Central memory CD8-positive, alpha-beta T cell (primary cell): ENCODE measurements at places on chromosomes 11 and 22.

DNA sequence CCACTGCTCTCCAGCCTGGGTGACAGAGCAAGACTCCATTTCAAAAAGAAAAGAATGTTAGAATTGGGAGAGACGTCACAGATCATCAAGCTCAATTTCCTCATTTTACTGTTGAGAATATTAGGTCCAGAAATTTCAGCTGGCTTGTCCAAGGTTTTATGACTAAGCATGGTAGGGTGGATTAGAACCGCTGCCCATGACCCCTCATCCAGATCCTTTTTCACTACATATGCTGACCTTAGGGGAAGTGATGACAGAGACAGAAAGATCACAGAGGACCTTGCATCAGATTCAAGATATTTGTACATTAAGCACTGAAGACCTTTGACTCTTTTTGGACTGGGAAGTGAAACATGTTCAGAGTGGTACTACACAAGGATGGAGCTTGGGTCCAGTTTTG is 134.5 kb downstream of the ADAMTS15 start:
- DNase-seq, result no peak

GRCh38 chr22:48199667-48200066 is 1437.2 kb downstream of the TBC1D22A start:
- DNase-seq, result no peak

GRCh38 chr11:78784321-78785061 is 209.8 kb upstream of the NARS2 start:
- DNase-seq, result no peak

DNA sequence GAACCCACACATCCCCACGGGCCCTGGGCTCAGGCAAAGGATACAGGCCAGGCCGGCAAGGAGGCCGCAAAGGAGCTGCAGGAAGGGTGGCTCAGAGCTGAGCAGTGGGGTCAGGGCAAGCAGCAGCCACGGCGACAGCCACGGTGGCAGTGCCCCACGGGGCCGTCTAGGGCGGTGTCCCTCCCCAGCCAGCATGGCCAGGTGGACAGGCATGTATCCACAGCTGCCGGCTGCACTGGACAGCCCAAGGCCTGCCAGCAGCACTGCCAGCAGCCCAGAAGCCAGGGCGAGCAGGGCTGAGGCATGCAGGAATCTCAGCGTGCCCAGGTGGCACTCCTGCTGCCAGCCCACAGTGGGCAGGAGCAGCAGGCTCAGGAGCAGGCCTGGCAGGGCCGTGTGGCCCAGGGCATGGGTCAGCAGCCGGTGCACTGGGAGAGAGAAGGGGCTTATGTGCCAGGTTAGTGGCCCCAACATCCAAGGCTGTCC is 3.9 kb downstream of the RHBDD3 start:
- DNase-seq, result no peak

DNA sequence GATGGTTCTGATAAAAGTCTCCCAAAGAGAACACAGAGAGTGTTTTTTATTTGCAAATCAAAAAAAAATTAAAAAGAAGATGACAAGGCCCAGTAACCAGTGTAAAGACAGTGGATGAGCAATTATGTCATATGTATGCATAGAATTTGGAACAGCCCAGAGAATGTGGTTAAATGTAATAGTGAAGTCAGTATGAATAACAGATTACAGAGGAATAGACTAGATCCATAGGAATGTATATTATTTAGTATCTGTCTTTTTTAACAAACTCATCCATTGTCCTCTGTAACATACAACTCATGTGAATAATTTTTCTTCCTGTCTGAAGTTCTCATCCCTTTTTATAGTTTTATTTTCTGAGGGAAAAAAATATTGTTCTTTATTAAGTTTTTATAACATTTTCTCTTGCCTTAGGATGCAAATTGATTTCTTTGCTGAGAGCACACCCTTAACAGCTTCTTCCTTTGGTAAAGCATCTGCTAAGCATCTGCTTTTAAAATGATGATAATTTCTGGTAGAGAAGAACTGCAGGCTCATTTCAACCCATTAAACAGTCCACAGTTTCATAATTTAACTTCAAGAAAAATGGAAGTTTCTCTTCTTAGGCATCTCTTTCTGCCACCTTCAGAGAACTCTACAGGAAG is 266.5 kb upstream of the MTNR1B start:
- DNase-seq, result no peak

DNA sequence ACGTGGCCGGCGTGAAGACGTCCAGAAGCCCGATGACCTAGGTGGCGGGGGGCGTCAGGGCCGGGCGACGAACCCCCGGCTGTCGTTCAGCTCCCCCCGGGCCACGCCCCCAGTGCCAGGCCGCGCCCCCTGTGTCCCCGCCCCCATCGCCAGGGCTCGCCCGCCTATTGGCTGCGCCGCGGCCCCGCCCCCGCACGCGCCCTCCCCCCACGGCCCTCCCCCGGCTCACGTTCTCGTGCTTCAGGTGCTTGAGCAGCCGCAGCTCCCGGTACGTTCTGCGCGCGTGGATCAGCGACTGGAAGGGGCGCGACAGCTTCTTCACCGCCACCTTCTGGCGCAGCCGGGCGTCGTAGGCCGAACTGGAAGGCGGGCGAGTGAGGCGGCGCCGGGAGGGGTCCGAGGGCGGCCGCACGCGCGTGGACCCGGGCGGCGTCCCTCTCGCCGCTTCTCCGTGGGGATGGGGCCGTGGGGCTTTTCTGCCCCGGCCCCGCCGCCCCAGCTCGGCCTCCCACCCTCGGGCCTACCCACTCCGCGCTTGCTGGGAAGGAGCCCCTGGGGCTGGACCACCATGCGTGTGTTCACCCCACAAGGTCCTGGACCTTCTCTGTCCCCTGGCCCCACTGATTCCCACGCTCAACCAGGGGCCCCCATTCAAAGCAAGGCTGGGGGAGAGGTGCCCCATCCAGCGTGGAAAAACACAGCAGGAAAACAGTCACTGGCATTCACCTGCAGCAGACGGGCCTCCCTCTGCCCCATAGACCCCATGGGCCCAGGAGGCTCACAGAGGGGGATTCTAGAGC is 2.4 kb downstream of the MAPK11 start:
- no peak for DNase-seq

GRCh38 chr11:45859661-45860140 is 12.4 kb downstream of the CRY2 start:
- no peak for DNase-seq

- DNase-seq, result no peak
Observed at GRCh38 chr11:45848654-45849081, 1.4 kb downstream of the CRY2 start.

DNA sequence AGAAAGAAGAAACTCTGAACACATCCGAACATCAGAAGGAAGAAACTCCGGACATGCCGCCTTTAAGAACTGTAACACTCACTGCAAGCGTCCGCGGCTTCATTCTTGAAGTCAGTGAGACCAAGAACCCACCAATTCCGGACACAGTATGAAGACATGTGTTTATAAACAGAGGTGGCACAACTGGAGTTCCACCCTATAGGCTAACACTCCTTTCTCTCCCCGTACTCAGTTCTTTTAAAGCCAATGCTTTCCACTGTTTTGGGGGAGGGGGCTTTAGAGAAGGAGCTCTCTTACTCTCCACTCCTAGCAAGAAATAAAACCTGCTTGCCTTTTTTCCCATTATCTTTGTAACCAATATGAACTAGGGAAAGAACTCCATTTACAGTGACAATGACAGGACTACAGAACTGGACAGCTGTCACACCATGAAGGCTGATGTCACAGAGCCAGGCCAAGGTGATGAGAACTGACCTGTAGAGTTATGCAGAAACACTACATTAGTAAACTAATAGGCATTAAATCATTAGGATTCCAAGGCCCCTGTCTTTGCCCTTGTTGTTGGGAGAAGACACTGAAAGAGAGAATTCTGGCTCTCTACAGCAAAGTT is 733 bp downstream of the TRIM5 start:
- DNase-seq, result no peak

DNA sequence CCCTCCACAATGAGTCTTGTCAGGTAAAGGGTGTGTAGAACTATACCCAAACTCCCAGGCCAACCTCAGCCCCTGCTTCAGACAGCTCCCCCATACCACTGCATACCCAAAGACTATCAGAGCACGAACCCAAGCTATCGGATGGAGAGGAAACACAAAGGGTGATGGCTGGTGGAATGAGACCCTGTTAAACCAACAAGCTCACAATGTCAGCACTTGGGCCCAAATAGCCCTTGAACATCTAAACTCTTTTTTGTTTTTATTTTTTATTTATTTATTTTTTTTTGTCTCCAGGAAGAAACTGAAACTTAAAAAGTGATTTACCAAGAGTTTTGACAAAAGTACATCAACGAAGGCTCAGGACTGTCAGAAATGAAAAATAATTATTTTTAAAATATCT is 10.6 kb downstream of the DGCR2 start:
- DNase-seq, result no peak

- DNase-seq, result no peak
Observed at GRCh38 chr22:22210889-22211833, 33.4 kb upstream of the VPREB1 start.

DNA sequence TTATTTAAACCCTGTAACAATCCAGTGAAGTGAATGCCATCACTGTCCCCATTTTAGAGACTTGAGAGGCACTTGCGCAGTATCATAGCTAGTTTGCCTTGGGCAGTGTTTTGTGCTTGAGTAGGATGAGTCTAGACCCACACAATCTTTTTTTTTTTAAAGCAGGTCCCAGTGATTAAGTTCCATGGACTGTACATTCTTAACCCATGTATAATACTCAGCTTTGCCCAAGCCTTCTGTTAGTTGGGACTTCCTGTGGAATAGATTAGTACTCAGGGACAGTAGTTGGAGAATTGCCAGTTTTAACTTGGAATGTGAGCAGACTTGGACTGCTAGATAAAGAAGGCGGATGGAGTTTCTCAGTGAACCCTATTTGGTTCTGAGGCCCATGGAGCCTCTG is 108.6 kb upstream of the RASSF10 start:
- DNase-seq, result no peak

DNA sequence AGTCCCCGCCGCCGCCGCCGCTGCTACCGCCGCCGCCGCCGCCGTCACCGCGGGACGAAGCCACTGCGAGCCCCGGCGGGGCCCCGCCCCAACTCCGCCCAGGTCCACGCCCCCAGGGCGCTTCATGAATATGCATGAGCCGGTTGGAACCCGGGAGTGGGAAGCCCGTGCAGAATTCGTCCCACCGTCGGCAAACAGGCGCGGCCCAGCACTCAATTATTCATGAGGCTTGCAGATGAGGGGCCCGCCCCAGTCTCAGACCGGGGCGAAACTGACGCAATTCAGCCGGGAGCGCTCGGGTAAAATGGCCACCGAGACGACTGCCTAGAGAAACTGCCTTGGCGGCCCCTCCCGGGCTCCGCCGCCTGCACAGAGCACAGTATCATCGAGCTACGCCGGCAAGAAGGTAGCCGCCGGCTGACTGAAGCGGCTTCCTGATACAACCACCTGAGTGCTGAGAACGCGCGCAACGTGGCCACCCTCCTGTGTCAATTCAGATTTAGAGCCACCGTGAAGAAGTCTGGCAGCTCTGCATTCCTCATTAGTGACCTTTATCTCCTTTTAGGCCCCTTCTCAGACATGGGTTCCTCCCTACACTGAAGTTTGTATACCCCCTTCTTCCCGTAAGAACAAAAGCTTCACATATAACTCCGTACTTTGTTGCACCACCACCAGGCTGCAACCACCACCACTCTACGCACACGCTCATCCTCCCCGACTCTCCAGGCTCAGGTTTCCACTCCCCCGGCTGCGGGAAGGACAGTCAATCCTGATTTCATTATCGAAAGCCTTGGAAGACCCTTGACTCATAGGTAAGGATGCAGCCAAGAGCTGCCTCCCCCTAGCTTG is at the start of gene TNKS1BP1:
TSS of gene TNKS1BP1 (minus strand) at position 67 of the 849 bp plus-strand sequence. CDS start 3,067 bp downstream, outside the sequence.
- DNase-seq, result peak; percentile 76

- no peak for DNase-seq
Observed at GRCh38 chr11:114399490-114400215, 658 bp downstream of the C11orf71 start.

GRCh38 chr11:78325274-78325781 is 92.3 kb downstream of the GAB2 start:
- no peak for DNase-seq

- DNase-seq, result no peak
Observed at GRCh38 chr11:134584001-134584561, 172.0 kb upstream of the B3GAT1 start.

GRCh38 chr11:114827736-114828135 is 149.4 kb downstream of the NXPE2 start:
- no peak for DNase-seq

GRCh38 chr11:64585150-64585549 is 5.9 kb upstream of the SLC22A12 start:
- DNase-seq, result no peak

- no peak for DNase-seq
Observed at GRCh38 chr22:32636884-32637283, 162.3 kb downstream of the FBXO7 start.

DNA sequence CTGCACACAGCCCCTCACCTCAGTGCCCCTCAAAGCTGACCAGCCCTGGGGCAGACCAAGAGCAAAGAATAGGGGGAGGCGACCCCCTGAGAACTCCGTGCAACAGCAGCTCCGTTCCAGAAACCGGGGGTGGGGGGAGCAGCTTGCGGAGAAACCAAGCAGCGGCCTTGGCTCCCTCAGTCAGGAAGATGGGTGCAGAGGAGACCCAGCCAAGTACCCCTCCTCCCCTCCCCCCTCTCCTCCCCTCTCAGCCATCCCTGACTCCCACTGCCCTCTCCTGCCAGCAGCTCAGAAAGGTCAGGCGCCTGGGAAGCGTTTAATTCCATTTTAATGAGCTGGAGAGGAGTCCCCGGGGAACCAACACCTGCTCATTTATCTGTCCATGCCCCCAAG is 78.9 kb downstream of the PDE2A start:
- no peak for DNase-seq

GRCh38 chr11:8338138-8338537 is 74.5 kb upstream of the LMO1 start:
- DNase-seq, result no peak

- DNase-seq, result no peak
Observed at GRCh38 chr11:64186492-64187165, 658 bp downstream of the STIP1 start.

- DNase-seq, result no peak
Observed at GRCh38 chr11:105137286-105137685, 2.3 kb downstream of the CARD18 start.

GRCh38 chr22:17366830-17367229 is 2.4 kb upstream of the CECR2 start:
- no peak for DNase-seq

- DNase-seq, result no peak
Observed at GRCh38 chr11:61647529-61647928, 32.7 kb upstream of the DAGLA start.

GRCh38 chr22:19525666-19526065 is 1.5 kb upstream of the CLDN5 start:
- no peak for DNase-seq

- no peak for DNase-seq
Observed at GRCh38 chr11:115257270-115257669, 246.9 kb downstream of the CADM1 start.

GRCh38 chr11:129691142-129691541 is 124.5 kb upstream of the TMEM45B start:
- DNase-seq, result no peak
